GM23248 (cell line): ENCODE measurements at places on chromosomes 7 and 10.

DNA sequence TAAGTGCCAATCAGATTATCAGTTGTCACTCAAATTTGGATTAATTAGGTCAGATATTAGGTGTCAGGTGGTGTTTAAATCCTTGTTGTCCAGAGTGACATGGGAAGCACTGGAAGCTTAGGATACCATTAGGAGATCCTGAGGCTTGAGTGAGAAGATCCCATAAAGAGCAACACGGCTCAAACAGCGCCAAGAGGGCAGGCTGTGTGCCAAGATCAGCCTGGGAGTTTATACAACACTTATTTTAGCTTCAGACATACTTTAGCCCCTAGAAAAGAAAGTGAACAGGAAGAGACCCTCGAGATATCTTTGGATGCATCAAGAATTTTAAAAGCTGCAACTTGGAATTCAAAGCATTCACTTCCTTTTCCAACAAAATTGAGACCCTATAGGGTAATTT lies 14.2 kb upstream of the ACTA2 start:
- no peak for DNase-seq

DNA sequence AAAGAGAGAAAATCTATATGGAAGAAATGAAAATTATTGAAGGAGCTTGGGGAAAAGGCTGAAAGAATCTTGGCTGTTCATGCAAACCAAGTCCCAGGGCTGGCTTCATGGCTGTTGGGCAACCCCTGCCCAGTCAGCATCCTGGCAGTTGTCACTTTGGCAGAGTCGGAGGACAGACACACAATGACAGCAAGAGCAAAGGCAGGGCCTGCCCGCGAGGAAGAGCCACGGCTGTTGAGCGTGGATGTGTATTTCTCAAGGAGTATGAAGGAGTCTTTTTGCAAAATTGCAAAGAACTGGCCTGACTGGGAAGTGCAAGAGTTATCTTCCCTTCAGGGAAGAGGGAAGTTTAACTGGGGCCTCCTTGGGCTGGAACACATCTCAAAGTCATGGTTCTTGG lies 11.7 kb downstream of the PTPRE start:
- DNase-seq, result no peak

DNA sequence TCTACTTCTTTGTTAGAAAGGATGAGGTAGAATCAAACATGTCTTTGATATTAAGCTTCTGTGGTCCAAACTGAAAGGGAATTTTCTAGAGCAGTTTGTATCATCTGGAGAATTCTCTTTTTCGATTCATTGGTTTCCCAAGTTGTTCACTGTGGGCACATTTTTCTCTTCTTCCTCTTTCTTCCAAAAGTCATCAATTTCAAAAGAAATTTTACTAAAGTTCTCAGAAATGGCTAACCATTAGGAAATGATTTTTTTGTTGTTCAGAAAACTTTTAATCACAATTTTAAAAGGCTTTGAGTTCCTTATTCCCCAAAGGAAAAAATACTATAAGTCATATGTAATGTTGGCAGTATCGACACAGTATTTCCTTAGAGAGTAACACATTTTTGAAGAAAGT lies 28.3 kb upstream of the CCDC6 start:
- DNase-seq, result no peak

DNA sequence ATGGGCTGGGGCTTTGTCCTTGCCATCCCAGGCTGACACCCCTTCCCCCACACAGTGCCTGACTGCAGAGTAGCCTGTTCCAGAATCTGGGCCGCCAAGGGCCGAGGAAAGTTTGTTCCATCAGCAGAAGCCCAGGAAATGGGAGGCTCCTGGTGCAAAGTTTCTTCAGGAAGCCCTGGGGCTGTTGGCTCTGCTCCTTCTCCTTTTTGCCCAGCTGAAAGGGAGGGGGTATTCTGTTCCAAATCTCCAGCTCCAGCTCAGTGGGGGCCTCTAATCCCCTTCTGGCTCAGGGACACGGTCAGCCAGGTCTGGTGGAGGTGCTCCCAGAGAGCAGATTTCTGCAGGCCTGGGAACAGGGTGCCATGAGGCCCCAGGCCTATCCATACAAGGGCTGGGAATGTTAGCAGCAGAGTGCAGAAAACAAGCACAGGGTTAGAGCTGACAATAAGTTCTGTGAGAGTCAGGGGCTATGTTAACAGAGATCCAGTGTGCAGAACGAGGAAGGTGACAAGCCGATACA lies 399.5 kb downstream of the RPS24 start:
- DNase-seq, result no peak

GRCh38 chr10:31751738-31752080 lies 176.9 kb downstream of the ARHGAP12 start:
- DNase-seq, result no peak

GRCh38 chr10:73095481-73096021 lies 1.1 kb downstream of the P4HA1 start:
- DNase-seq, result peak; percentile 87

GRCh38 chr7:18288322-18289037 lies 207.1 kb upstream of the HDAC9 start:
- DNase-seq, result no peak

DNA sequence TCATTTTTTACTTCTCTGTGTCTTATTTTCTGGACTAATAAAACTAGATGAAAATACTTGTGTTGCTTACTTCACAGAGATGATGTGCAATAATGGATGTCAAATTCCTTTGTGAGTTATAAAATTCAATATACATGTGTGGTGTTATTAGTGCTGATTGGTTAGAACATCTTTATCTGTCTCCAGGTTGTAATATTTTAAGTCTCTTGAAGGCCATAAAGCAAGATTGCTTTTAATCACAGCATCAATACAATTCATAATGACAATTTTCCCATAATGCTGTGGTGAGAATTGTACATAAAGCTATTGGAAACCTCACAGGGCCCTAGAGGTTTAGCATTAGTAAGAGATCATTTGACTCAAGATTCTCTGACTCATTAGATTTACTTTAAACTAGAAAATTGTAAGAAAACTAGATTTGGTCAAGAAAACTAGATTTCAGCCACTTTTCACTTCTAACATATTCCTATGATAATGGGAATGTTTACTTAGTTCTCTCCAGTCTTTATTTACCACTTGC lies 963.7 kb downstream of the REEP3 start:
- DNase-seq, result no peak

- no peak for DNase-seq
These were observed 187.4 kb downstream of the CYP26A1 start for GRCh38 chr10:93261089-93261488.
